ENCODE measurements at places on chromosomes 1 and 21.
A peak's percentile ranks its signal among the peaks of the same experiment; 100 is the strongest.

DNA sequence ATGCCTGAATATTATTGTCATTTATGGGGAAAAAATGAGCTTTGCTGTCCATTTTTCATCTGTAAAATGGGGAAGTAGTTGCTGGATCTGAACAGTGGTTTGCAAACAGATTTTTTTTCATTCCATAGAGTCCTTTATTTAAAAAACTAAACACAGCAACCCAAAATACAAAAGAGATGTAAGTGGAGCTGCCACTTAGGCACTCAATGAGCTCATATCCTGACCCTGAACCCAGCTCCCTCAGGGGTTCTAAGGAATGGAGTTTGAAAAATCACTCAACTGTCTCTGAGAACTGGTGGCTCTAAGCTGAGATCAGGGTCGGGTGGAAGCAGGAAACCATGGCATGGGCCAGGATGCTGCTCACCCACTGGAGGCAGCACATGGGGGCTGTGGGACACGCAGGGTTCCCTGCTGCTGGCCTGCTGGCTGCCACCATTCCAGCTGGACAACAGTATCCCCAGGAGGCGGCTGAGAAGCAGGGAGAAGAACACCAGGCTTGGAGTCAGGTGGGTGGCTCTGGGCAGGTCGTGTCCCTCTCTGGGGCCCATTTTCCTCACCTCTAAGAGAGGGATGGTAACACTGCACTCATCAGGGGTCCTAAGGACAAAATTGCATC, 9.6 kb upstream of the ECE1 start:
- no peak for DNase-seq

GRCh38 chr21:41610042-41610839, 102.3 kb upstream of the TMPRSS2 start:
- DNase-seq: peak; percentile 9

- DNase-seq: no peak
Observed at GRCh38 chr1:225694151-225694603, 41.3 kb upstream of the ENAH start.

DNA sequence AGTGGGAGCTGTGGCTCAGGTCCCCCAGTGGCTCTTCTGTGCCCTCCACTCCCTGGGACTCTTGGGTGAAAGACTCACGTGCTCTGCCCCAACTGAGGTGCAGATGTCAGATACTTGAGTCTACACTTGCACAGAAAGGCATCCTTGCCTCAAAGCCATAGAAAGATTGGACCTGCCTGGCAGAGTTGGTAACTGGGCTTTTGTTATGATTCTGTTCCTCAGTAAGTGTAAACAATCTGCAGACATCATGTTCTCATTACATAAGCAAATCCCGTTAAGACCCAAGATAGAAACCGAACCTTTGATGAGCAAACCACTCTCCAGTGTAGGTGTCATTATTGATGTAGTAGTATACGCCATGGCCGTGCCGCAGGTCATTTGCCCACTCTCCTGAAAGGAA, 10.0 kb downstream of the RSPH1 start:
- no peak for DNase-seq

GRCh38 chr21:14581902-14582457, 35.9 kb upstream of the SAMSN1 start:
- no peak for DNase-seq

DNA sequence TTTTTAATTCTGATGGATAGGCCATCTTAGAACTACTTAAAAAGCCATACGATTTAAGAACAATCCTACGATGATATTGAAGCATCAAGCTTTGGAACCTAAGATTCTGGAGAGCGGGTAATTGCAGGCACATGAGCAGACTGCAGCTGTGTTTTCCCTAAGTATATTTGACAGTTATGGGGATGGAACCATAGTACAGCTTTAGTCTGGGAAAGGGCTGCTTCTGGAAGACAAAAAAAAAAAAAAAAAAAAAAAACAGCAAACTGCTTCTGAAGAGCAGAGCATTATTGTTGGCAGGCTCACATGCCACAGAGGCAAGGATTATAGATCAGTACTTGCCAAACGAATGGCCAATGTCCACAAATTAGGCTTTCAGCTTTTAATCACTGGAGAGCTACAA, 1618.7 kb downstream of the AMY1C start:
- DNase-seq: no peak

DNA sequence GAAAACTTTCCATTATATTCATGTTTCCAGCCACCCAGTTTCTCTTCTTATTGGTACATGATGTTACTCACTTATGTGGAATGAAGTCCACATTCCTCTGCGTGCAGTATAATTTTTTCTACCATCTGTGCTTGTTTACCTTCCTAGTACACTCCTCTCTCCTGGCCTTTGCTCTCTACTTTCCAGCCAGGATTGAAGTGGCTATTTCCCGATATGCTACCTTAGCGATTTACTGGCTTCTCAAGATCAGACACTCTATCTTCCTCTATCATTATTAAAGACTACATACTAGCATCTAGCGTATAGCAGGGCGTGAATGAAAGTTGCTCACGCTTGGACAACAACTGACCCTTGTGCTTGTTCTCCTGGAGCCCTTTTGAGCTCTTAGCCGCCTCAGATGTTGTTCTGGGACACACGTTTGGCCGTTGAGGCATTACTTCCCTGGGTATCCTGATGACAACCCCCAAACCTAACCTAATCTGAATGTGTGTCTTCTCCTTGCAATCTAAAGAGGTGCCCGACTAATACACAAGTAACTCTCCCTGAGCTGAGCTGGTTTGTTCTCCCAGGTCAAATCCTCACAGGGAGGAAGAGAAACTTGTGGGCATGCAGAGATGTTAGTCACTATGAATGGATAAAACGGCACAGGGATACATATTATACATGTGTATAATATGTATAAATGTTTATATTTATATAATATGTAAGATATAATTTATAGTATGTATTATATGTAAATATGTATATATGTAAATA, 13.4 kb upstream of the MTARC2 start:
- no peak for DNase-seq

DNA sequence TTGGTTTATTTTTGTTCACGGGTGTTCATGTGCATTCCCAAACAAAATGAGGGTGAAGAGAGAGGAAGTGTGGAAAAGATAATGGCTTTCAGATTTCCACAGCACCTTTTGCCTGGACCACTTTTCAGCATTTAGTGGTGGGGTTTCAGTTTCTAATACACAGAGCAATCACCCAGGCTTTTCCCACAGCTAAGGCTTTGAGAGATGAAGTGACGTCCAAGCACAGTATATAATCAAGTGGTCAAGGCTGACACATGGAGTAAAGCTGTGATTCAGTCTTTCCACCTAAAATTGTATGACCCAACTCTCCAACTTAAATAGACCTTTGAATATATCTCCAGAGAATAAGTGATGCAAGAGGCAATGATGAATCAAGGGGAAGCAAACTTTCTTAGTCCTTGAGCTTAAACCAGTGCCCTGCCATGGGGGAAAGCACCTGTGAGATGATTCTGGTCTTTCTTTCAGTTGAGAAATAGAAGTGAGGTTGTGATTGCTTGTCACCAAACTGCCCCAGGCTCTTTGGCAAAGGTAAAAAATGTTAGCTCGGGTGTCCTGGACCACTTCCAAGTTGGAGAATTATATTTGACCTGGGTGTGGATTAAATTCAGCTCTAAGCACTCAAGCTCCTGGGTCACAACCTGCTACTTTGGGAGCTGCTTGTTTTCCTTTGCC, 2.4 kb upstream of the PIK3R3 start:
- peak; percentile 82 for DNase-seq

GRCh38 chr1:54052431-54052933, 522 bp downstream of the TMEM59 start:
- peak; percentile 3 for DNase-seq

Data from NCI-H524 (cell line).